Esophagus muscularis mucosa (tissue), 4 donors: ENCODE measurements at places on chromosomes 1 and 21. TPM values are rescaled to one million over a fixed set of nuclear protein-coding genes. Genes with fewer than 3 reads are reported as not detected.

GRCh38 chr1:52553362-52554266, 722 bp upstream of the TUT4 start:
- DNase-seq: peak; percentile 93
- H3K4me1 ChIP-seq: peaks cover 28% of the 10 kb centered on the region
- H3K4me3 ChIP-seq: peak overlapping the region; percentile 89
- H3K36me3 ChIP-seq: no peaks in the 10 kb centered on the region
- peak overlapping the region; percentile 92 for H3K27ac ChIP-seq

DNA sequence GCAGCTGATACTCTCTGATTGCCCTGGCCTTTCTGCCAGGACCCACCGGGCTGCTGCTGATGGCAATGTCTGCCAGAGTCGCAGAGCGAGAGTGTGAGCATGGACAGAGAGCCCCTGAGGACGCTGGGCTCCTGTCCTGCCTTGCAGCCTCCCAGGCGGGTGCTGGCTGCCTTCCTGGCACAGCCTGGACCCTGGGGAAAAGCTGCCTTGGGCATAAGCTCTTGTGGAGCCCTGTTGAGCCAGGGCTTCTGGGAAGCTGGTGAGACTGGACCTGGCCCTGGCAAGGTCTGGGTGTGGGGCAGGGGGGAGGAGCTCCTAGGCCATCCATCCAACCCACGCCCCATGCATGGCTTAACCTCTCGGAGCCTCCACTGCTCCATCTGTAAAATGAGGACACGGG, 105.8 kb upstream of the WNT4 start:
- H3K4me1 ChIP-seq: no peaks in the 10 kb centered on the region
- DNase-seq: no peak
- no peaks in the 10 kb centered on the region for H3K27me3 ChIP-seq

Gene FLG
- total RNA-seq: under 0.01 TPM

DNA sequence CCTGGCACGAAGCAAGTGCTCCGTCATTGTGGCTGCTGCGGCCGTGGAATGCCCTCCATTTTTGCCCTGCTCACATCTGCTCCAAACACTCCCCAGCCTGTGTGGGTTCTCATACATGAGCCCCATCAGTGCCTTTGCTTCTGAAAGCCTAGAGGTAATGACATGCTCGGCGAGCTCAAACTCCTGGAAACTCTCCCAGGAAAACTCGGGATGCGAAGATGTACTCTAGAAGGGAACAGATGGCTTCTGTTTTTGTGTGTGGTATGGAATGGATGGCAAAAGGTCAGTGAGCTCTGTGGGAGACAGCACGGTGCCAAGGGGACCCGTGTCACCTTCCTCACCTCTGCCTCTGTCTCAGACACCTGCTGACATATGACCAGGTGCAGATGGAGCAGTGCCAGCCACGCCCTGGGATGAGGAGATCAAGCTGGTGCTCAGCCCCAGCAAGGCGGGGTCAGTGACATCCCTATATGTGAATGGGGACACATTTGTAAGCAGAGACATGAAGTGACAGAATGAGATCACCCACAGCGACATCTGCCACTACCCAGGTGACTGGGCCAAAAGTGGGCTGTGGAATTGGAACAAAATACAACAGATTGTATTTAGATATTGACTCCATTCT, 84.1 kb upstream of the COX20 start:
- no peak for DNase-seq
- H3K4me1 ChIP-seq: no peaks in the 10 kb centered on the region
- no peak overlapping the region for H3K4me3 ChIP-seq
- H3K27me3 ChIP-seq: no peaks in the 10 kb centered on the region

DNA sequence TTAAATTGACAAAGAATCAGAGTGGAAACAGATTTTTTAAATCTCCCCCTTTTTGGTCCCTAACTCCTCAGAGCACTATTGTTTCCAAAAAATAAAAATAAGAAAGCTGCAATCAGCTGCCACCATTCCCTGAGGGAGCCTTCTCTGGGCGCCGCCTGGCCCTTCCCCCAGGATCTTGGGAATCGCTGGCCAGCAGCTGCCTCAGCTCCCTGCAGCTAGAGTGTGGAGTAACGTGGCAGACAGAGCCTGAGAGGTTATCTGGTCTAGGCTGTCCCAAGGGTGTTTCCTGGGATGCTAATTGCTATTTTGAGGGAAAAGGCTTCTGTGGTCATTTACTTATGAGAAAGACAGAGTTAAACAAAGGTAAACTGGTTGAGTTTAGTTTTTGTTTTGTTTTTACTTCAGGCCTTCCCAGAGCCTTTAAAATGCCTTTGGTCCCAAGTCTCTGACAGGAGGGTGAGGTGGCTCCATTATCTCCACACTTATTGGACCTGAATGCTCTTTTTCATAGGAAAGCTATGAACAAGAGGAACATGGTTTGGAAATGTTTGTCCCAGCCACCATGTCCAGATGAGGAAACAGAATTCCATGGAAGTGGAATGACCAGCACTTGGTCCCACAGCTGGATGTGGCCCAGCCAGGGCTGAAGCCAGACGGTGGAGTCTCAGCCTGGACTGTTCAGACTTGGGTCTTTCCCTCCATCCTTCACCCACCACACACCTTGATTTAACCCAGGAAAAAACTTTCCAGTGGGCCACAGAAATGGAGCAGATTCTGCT, 14.1 kb upstream of the KIAA1614 start:
- no peaks in the 10 kb centered on the region for H3K27me3 ChIP-seq
- no peak overlapping the region for H3K4me3 ChIP-seq
- no peak overlapping the region for H3K27ac ChIP-seq
- no peaks in the 10 kb centered on the region for H3K4me1 ChIP-seq
- no peaks in the 10 kb centered on the region for H3K36me3 ChIP-seq
- peak; percentile 64 for DNase-seq

Gene MIXL1
- total RNA-seq: not detected

Gene TNFRSF4
- 2.1 TPM for total RNA-seq

GRCh38 chr1:10679496-10680220, 116.8 kb downstream of the CASZ1 start:
- peaks cover 100% of the 10 kb centered on the region for H3K4me1 ChIP-seq
- H3K27me3 ChIP-seq: no peaks in the 10 kb centered on the region
- DNase-seq: no peak
- peak overlapping the region; percentile 93 for H3K27ac ChIP-seq
- no peaks in the 10 kb centered on the region for H3K36me3 ChIP-seq

Gene AMY2B
- total RNA-seq: 60.2 TPM

DNA sequence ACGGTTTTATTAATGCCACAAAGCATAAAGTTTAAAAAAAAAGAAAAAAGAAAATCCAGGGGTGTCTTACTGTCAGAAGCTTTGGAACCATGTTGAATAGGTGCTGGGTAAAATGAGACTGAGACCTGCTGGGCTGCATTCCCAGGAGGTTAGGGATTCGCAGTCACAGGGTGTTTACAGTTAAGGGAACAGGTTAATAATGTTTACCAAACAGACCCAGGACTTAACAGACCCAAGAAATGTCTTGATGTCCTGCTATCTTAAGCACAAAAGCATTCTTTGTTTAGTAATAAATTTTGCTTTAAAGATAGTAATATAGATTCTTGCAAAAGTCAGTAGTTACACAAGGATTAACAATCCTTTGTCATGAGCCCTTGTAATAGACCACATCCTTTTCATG, 54.7 kb downstream of the OLFML3 start:
- no peaks in the 10 kb centered on the region for H3K27me3 ChIP-seq
- H3K27ac ChIP-seq: no peak overlapping the region
- H3K4me1 ChIP-seq: peaks cover 6% of the 10 kb centered on the region

Gene DDR2
- 194 TPM for total RNA-seq

DNA sequence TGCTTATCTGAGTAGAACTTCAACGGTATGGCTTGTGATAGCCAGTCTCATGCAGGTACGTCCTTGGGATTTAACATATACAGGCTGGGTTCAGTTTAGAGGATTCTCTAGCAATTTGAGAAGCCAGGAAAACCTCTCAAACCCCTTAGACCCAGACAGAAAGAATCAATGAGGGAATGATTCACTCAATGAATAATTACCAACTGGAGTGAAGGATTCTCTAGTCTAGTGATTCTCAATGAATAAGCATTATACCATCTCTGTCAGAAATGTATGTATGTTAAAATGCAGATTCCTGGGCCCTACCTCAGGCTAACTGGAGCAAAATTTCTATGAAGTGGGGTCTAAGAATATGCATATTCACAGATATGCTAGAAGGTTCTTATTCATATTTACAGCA, 54.5 kb upstream of the APP start:
- no peak overlapping the region for H3K27ac ChIP-seq
- H3K4me3 ChIP-seq: no peak overlapping the region
- no peaks in the 10 kb centered on the region for H3K27me3 ChIP-seq
- no peaks in the 10 kb centered on the region for H3K4me1 ChIP-seq
- no peak for DNase-seq

DNA sequence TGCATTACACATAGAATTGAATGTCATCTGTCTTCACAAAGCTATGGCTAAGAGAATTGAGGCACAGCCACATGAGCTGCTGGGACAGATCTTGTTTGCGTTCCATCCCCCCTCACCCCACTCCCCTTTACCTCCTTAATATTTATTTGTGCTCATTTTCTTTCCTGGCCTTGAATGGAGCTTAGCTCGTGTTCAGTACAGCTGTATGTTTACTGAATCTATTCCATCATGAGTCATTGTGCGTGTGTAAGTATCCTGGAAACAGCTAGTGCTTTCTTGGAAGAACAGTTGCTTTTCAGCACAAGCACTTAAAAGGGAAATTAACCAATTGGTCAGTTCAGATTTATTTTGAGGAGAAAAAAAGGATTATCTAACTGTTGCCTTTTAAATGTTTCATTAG, 14.7 kb downstream of the PROX1 start:
- H3K4me3 ChIP-seq: no peak overlapping the region
- H3K36me3 ChIP-seq: no peaks in the 10 kb centered on the region

DNA sequence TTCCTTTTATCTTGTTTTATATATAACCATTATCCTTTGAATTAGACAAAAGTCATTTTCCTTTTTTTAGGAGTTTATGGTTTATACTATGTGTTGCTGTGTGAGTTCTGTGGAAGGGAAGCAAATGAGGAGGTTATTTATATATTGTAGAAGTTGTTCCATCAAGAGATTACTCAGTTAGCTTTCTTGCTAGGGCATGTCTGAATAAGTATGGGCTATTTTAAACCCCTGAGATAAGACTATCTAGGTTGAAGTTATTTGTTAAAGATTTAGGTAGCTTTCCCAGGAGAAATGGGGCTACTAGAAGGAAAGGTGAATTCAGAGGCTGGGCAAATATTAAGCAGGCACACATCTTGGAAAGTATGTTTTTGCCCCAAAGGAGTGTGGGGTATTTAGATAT, 16.1 kb upstream of the VAMP4 start:
- H3K36me3 ChIP-seq: no peaks in the 10 kb centered on the region
- no peak overlapping the region for H3K27ac ChIP-seq
- no peak overlapping the region for H3K4me3 ChIP-seq
- no peak for DNase-seq

Gene CFHR2
- total RNA-seq: not detected

GRCh38 chr1:32801096-32801715, 16.0 kb downstream of the YARS1 start:
- H3K4me1 ChIP-seq: no peaks in the 10 kb centered on the region
- H3K27me3 ChIP-seq: no peaks in the 10 kb centered on the region
- DNase-seq: no peak
- H3K27ac ChIP-seq: no peak overlapping the region
- peaks cover 14% of the 10 kb centered on the region for H3K36me3 ChIP-seq
- H3K4me3 ChIP-seq: no peak overlapping the region

- H3K27ac ChIP-seq: no peak overlapping the region
- H3K4me3 ChIP-seq: no peak overlapping the region
- no peak for DNase-seq
- no peaks in the 10 kb centered on the region for H3K27me3 ChIP-seq
- no peaks in the 10 kb centered on the region for H3K36me3 ChIP-seq
Measured at GRCh38 chr1:235018720-235019444, 109.8 kb downstream of the TOMM20 start.

DNA sequence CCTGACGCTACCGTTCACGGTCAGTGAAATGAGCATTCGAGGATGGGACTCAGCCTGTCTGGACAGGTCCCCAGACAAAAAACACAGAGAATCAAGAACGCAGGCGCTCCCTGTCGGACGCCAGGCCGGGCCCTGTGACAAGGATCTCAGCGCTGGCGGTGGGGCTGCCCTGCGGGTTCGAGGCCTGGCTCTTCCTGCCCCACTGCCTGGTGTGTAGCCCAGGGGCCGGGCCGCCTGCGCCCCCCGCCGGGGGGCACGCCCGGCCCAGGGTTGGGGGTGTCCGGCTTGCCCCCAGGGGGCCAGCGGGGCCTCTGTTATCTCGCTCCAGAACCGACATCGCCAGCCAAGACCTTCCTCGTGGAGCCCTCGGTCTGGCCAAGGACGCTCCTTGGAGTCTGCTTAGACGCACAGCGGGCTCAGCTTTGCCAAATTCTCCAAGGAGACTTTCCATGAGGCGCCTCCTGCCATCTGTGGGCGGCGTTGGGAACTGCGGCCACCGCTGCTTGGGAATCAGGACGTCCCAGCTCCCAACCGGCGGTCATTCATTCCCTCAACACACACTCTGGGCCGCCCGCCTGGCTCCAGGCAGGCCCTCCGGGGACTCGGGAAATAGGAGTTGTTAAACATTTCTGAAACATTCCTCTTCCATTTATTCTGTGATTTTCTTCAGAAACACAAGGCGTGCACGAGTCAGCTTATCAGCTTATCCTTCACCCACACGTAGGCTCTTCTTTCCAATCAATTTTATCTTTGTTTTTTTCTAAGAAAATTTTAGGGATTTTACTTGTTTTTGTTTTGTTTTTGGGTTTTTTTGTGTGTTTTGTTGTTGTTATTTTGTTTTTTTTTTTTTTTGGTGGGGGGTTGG, 11.3 kb upstream of the RIPK4 start:
- H3K4me3 ChIP-seq: no peak overlapping the region
- no peaks in the 10 kb centered on the region for H3K36me3 ChIP-seq
- peaks cover 87% of the 10 kb centered on the region for H3K27me3 ChIP-seq
- peak; percentile 97 for DNase-seq
- no peak overlapping the region for H3K27ac ChIP-seq

DNA sequence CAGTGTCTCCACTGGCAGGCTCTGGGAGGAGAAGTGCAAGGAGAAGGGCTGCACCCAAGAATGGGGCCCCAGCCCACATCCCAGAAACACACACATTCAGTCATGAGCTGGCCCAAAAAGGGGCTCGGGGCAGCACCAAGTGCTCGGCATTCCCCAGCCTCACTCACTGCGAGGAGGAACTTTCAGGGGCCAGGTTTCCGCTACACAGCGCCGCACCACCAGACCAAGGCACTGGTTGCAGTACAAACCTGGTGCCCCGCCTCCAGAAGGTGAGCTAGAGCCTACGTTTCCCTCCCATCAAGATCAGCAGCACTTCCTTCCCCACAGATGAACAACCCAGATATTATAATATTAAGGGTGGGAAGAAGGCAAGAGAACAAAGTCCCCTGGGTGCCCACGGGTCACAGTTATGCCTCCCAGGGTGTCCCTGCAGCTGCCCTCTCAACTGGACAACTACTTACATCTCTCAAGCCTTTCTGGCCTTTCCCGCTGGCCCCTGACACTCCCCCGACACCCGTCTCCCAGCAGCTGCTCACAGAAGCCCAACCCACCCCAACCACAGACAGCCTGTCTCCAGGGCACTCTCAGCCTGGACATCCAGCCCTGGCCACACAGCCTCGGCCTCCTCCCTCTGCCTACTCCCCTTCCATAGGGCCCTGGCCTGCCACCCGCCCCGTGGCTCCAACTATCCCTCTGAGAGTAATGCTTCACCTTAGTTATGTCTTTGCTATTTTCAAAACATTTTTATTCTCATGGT, 3.8 kb downstream of the PBXIP1 start:
- H3K4me3 ChIP-seq: no peak overlapping the region
- peak overlapping the region; percentile 44 for H3K27ac ChIP-seq
- DNase-seq: no peak
- H3K4me1 ChIP-seq: peaks cover 42% of the 10 kb centered on the region

Gene CFHR3
- total RNA-seq: not detected

Gene LAMC2
- total RNA-seq: 32.6 TPM

Gene AIRE
- total RNA-seq: not detected
